ENCODE measurements at places on chromosomes 3 and 15.

DNA sequence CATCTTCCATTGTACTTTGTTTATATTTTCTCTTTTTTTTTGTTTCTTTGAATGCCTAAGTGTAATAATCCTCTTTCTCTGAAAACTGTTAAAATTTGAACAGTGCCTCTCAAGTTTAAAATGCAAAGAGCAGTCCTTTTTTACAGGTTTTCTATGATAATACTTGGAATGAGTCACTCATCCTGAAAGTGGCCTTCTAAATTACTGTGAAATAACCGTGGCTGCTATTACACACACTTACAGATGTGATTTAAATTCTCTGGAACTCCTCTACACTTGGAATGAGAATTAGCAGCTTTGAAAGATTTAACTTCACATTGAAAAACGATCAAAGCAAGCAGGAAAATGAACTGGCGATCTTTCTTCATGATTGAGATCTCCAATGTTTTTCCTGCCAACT is 105.9 kb downstream of the ROBO1 start:
- DNase-seq, result no peak

GRCh38 chr3:143222505-143222904 is 102.9 kb downstream of the CHST2 start:
- no peak for DNase-seq

DNA sequence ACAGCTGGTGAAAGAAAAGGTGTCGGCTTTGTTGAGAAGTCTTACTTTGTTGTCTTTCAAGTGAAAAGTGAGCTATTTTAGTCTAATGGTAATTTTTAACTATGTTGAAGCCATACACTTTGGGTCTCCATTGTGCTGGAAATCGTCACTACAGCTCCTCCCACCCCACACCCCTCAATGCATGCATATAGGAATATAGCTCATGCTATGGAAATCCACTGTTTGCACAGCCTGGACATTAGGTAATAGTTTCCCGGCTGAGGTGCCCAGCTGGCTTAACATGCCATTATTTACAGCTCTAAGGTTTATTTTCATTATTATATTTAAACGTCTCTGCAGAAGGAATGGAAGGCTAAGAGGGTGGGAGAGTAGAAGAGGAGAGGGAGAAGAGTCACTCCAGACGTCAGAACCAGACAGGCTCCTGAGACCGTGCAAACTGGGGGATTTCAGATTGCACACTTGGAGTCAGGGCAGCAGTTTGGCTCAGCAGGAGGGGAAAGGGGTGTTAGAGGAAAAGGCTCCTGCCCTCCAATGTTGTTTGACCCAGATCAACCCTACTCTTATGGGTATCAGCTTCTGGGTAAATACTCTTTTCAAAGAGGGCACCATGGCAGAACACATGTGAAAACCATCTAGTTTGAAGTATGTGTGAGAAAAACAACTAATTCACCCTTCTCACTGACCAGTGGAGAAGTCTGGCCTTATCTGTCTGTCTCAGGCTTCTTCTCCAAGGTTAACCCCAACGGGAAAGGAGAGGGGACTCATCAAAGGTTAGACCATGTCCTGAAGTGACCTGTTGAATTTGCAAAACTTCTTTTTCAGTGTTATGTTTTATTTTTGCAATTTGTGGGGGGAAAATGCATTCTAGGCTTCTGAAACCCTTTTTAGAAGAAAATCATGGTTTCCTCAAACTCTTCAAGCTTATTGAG is 218.7 kb upstream of the CTDSPL start:
- DNase-seq, result no peak

GRCh38 chr3:12948371-12948770 is 107.0 kb upstream of the RPL32 start:
- no peak for DNase-seq

- DNase-seq, result no peak
These were observed 13.7 kb upstream of the SEMA3B start for GRCh38 chr3:50255251-50255615.

DNA sequence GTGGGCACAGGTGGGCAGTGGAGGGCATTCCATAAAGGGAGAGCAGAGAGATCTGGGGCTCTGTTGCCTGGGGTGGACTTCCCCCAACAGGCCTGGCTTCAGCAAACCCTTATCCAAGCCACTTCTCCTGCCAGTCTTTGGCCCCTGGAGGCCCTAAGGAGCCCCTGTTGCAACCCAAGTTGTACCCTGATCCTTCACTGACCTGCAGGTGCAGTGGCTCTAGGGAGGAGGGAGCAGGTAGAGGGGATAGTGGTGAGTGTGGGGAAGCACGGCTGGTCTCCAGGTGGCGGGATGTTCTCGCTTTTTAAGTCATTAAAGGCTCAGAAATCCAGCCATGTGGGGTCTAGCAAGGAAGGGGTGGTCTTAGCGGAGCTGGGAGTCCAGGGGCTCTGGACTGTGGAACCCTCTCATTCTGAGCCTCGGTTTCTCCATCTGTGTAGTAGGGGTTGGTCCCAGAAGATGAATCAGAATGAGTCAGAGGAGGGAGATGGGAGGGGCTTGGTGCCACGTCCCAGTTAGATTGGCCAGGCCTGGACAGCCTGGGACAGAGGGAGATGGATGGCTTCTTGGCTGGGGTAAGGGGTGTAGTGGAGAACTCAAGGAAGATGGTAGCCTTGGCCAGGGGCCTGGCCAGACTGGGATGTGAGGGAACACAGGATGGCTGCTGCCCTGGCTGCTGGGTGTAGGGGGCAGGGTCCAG is 2.6 kb downstream of the ZBTB47 start:
- DNase-seq, result no peak

- DNase-seq, result no peak
These were observed 160.2 kb upstream of the SMAD3 start for GRCh38 chr15:66905185-66905584.

DNA sequence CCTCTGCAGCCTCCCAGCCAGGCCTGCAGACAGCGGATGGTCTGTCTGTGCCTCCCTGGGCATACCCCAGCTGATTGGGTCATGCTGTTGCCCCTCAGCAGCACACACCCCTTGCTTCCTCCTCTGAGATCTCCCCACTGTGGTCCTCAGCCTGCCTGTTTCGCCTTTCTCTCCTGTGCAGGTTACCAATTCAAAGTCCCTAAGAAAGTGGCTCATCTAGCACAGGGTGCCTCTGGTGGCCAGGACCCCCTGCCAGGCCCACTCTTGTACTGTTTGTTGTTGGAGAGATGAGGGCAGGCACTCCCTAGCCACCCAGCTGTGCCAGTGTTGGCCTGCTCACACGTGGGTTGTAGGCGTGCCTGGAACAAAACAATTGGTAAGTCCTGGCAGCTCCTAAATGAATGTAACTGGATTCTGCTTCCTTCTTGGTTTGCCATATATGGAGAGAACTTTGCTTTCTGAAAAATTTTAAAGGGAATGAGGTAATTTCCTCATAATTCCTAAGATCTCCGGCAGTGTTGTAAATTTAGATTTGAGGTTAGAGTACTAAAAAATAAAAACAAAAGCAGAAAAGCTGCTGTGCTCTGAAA is 213.2 kb upstream of the IL12A start:
- peak; percentile 62 for DNase-seq
